ENCODE measurements at places on chromosomes 5 and 9. TPM values are rescaled to one million over a fixed set of nuclear protein-coding genes. Genes with fewer than 3 reads are reported as not detected.

Gene SPATA31C1
- total RNA-seq, result 0.13 TPM

Gene FBP1
- total RNA-seq, result not detected

Gene TEX10
- total RNA-seq, result 22.7 TPM

Gene DND1
- under 0.01 TPM for total RNA-seq
